ENCODE measurements at places on chromosomes 11 and 22.

- DNase-seq = no peak
These were observed 15.7 kb downstream of the CAT start for GRCh38 chr11:34454308-34455032.

- no peak for DNase-seq
These were observed 82.2 kb downstream of the DEPDC5 start for GRCh38 chr22:31836010-31836409.

DNA sequence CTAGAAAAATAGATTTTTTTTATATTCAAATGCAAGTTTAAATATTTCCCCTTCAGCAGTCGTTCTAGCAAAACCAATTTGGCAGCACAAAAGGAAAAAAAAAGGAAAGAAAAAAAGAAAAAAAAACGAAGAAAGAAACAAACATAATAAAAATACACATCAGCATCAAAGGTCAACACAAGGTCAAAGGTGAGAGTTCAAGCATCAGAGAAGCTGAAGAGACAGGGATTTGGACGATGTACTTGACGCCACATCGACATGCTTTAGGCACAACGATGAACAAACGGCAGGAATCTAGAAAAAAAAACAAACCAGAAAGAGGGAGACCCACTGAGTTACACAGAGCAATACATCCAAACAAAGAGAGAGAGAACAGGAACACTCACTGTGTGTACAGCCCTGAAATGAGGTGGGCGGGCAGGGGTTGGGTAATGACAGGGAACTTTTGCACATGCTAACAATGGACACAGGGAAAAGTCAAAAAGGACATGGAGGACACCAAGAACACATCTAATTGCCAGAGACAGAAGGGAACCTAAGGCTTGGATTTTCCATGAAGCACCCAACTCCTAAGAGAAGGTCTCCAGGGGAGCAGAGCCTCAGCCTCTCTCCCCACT lies 19.8 kb upstream of the RAPSN start:
- no peak for DNase-seq

DNA sequence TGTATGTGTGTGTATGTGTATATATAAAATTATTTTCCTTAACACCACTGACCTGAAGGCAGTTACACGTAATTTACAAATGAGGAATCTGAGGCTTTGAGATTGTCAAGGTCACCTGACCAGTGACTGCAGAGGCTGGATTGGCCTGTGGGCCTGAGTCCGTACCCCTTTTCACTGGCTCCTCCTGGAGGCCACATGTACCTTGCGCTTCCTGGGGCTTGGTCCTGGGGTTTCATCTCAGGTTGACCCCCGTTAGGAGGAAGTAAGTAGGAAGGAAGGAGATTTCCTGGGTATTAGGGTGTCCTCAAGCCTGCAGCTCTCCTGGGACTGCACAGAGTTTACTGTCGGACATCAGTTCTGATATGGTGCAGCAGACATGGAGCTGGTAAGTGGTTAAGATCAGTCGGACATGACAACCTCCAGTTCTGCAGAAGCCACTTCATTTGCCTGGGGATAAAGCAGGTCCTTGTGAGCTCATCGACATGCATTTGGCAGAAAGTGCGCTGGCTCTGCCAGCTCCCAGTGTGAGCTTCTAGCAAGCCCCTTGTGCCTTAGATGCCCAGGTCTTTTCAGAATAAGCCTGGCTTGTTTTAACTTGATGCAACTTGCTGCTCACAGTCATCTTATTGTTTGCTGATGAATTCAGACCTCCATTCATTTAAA lies 36.6 kb downstream of the ST3GAL4 start:
- no peak for DNase-seq

DNA sequence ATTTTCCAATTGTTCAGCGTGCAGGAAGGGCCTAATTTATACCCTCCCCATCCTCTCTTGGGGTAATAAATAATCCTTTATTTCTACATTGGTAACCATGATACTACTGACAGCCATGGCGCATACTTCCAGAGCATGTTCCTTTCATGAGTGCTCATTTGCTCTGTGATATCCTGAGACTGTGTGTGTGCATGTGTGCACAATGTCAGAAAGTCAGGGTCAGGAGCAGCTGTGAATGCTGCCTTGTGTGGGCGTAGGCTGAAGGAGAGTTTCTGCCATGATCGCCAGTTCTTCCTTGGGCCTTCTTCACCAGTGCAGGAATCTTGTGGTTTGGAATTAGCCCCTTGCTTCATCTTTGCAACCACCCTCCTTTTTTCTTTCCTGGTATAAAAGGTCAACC lies 10.2 kb downstream of the TUBA8 start:
- no peak for DNase-seq

DNA sequence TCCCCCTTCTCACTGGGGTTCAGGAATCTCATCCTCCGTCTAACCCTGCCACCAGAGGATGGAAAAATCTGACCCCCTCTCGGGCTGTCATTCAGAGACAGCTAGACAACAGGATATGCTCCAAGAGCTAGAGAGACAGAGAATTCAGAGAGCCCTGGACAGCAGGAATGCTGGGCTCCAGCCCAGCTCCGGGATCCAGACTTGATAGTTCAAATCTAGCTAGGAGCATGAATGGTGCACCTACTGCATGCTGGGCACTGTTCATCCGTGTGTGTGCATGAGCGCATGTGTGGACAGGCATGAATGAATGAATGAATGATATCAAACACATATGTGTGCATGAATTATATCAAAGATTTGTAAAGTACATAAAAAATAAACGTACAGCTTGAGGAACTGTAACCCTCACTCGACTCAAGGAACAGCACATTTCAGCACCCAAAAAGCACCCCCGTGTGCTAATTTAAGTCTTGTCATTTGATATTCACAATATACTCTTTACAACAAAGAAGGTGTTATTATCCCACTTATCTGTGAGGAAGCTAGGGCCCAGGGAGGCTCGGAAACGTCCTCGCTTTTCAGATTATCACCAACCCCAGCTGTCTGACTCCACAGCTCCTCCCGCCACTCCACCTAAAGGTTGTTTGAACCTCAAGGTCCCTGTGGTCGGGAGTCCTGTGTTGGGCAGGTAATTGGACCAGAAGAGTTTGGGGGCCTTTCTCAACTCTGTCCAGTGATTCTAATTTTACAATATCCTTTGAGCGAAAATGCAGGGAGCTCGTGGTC lies 640 bp upstream of the VSIG10L2 start:
- DNase-seq = no peak

- no peak for DNase-seq
These were observed 798.0 kb downstream of the DLG2 start for GRCh38 chr11:84829162-84829561.

- DNase-seq = no peak
These were observed 52.9 kb downstream of the UVRAG start for GRCh38 chr11:75867778-75868374.

- no peak for DNase-seq
These were observed 312.8 kb downstream of the OPCML start for GRCh38 chr11:133219543-133219942.

- no peak for DNase-seq
These were observed 18.8 kb downstream of the CSNK1E start for GRCh38 chr22:38298312-38299005.

GRCh38 chr11:118851970-118852369 lies 31.7 kb upstream of the CXCR5 start:
- DNase-seq = no peak

DNA sequence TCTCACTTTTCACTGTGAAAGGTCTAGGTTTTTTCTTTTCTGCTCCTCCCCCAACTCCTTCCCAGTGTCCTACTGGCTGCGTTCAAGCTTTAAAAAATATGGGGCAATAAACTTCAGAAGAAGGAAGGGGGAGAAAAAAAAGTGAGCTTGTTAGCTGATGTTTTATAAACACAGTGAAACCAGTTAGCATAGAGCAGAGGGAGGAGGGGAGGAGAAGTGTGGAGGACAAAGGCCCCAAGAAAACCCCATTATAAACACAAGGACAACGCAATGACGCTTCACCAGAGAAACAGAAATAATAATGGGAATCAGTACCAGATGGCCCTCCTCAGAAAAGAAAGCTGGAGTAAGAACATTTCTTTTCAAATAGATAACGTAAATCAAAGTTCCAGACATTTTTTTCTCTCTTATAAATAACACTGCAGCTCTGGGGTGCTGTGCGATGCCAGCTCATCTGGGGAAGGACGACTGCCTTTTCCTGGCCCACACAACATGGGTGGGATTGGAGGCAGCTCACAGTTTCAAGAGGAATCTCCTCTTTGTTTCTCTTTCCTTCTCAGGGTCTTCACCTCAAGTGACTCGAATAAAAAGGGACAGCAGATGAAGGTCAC lies 235.4 kb upstream of the NARS2 start:
- peak; percentile 52 for DNase-seq

GRCh38 chr11:118434553-118435289 lies 1.6 kb upstream of the KMT2A start:
- no peak for DNase-seq
